ENCODE measurements at places on chromosomes 1 and 21.

DNA sequence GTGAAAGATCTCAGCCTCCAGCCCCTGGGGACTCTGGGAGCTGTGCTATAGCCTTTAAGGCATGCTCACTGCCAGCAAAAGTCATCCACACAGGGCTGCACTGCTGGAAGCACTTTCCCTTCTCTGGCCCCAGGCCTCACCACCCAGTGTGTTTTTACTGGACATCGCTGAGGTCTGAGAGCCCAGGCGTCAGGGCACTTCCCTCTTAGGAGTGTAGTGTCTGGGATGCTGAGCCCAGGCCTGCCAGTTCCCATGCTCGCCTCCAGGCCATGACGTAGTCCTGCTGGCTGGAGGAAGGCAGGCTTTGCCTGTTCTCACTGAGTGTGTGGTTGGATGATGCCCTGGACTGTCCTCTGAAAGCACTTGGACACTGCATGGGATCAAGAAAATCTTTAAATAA, 101.2 kb downstream of the GDAP2 start:
- no peak for DNase-seq

DNA sequence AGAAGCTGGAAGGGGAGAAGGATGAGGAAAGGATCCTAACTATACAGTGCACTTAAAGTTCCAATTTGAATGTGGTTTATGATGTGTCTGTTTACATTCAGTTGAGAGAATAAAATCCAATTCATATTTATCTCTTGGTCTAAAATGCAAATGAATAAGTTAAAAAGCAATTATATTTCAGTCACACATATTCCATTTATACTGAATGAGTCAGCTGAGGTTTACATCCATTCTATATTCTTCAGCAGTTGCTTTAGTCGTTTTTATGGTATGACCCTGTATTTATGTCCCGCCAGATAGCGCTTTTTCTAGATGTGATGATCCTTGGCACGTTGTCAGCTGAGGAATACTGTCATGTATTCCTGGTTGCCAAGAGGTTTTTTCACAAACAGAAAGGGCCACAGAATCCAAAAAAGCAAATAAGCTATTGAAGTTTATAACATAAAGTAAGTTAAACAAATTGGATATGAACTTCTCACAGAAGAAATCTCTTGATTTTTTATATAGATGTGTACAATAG, 866.2 kb downstream of the NCAM2 start:
- no peak for DNase-seq

GRCh38 chr1:108712606-108713150, at the start of gene FNDC7:
FNDC7 (plus strand) TSS chr1:108712908; CDS start chr1:108712934, 26 bp downstream.
- DNase-seq: no peak

GRCh38 chr1:220785166-220786056, 1.3 kb upstream of the MTARC1 start:
- no peak for DNase-seq

DNA sequence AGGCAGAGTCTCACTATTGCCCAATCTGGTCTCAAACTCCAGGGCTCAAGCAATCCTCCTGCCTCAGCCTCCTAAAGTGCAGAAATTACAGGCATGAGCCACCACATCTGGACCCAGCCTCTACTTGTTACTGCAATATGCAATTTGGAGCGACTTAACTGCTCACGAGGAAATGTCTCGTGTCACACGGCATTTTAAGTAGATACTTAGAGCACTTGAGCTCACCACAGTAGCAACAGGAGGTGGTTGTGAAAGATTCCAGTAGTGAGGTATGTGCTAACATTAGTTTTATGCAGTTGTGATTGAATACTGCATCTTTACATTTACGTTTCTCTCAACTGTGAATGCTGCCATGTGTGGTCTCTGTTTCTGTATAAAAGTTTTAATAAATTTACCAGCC, 5.8 kb upstream of the NDUFV3 start:
- no peak for DNase-seq

DNA sequence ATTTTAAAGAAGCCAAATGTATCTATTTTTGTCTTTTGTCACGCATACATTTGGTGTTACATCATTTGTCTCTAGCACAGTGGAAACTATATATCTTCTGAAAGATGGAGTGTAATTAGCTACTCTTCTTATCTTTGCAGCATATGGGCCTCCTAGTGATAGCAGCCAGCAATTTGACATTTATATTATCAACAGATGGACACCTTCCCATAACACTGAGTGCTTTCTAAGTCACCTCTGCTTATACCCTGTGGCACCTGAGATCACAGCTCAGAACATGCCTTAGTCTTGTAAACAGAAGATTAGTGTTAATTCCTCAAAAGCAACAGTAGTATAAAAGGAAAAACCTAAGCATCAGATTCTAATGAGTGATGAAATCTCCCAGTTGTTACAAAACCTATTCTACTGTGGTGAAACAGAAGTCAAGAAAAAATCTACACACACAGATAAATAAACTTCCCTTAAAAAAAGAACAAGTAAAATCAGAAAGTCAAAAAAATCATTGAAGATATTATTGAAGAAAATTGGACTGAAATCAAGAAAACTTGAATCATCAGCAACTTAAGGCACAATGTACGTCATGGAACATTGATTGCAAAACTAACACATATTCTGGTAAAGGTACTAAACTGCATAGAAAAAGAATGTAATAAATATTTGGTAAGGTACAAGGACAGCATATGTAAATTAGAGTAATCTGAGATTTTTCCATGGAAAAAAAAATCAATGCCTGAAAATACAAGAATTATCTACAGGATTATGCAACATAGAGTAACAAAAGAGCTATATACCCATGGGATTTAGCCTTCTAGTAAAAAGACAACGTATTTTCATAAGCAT, 61.7 kb downstream of the KCNT2 start:
- no peak for DNase-seq

DNA sequence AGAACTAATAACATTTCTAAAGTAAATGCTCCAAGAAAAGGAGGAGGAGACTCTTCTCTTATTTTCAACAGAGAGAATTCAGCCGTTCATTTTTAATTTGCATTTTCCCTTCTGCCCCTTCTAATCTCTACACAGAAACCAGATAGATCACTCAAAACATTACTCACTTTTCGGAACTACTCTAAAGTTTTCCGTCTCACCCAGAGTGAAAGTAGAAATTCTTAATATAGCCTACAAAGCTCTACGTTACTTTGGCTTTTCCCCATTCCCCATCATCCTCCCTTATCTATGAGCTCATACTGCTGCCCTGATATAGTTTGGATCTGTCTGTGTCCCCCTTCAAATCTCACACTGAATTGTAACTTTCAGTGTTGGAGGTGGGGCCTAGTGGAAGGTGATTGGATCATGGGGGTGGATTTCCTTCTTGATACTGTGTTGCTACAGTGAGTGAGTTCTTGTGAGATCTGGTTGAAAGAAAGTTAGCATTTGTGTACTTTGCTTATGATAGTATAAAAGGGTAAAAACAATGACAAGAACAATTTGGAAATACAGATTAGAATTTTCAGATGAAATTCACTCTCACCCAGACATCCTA, 188.2 kb downstream of the AMY1C start:
- DNase-seq: no peak

- no peak for DNase-seq
Observed at GRCh38 chr1:48602349-48602748, 130.3 kb upstream of the SPATA6 start.

GRCh38 chr1:73096841-73097240, 814.5 kb upstream of the NEGR1 start:
- DNase-seq: no peak

DNA sequence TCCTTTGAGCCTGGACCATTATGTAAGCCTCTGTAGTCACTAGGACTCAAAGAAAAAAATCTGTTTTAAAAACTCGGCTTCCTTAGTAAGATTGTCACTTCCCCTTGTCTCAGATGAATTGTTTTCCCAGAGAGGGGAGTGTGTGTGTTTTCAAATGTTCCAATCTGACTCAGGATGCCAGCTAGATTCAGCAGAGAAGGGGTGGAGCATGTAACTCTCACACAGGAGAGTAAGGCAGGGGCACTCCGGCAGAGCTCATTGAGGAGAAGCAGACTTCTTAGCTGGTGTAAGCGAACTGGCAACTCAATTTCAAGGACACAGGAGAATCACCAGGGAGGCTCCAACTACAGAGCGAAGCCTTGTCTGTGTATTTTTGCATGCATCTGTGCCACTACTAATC, 623.2 kb downstream of the LMO4 start:
- DNase-seq: no peak

GRCh38 chr21:38950435-38951094, 144.8 kb downstream of the ETS2 start:
- DNase-seq: no peak

GRCh38 chr1:43540653-43541071, 10.0 kb downstream of the PTPRF start:
- no peak for DNase-seq

DNA sequence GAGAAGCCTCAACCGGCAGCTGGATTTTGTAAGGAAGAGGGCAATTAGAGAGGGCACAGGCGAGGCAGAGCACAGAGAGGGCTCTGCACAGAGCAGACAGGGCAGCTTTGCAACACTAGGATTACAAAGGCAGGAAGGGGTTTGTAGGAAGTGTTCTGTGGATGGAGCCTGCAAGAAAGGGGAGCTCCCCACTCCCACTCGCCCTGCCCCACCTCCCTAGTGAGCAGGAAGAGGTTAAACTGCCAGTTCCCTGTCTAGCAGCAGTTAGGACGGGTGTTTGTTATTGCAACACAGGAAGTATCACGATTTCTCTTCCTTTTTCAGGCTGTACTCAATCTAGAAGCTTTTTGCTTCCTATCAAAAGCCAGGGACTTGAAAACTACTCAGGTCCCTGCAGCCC, 63.3 kb upstream of the LRRC8D start:
- peak; percentile 63 for DNase-seq

- DNase-seq: no peak
Observed at GRCh38 chr1:108669679-108670078, 8.8 kb upstream of the HENMT1 start.

DNA sequence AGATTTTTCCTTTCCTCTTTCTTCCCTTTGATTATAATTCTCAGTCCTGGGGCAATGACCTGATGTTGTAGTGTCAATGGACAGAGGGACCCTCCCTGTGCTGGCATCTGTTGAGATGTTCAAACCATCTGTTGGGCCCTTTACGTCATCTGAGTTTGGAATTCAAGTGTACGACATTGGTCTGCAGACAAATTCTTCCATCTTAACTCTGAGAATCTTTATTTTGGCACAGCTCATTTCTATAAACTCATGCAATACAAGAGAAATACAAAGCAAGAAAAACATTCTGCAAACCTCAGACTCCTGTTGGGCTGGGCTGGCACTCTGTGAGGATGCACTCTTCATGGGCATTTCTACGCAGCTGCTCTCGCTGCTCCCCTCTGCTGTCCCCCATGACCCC, 54.2 kb downstream of the IFI44 start:
- no peak for DNase-seq

DNA sequence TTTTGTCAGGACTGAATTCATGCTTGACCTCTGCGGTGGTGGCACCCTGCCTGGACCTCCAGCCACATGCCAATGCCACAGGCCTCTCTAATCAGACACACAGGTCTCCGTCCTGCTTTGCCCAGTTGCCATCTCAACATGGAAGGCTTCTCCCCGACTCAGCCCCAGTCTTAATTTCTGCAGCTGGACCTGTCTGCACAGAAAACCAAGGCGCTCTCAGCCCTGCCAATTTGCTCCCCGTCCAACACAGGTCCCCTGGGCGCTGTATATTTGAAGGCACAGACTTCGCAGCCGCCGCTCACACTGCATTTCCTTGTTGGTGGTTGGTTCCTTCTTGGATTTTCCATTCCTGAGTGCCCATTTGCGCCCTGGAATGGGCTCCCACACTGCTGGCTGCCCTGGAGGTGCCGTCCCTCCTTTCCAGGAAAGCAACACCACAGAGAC, 28.0 kb upstream of the PLEKHG5 start:
- no peak for DNase-seq

GRCh38 chr1:45654540-45655280, 30.9 kb upstream of the CCDC17 start:
- DNase-seq: no peak
